ENCODE measurements at places on chromosomes 4 and X.
A peak's percentile ranks its signal among the peaks of the same experiment; 100 is the strongest.

DNA sequence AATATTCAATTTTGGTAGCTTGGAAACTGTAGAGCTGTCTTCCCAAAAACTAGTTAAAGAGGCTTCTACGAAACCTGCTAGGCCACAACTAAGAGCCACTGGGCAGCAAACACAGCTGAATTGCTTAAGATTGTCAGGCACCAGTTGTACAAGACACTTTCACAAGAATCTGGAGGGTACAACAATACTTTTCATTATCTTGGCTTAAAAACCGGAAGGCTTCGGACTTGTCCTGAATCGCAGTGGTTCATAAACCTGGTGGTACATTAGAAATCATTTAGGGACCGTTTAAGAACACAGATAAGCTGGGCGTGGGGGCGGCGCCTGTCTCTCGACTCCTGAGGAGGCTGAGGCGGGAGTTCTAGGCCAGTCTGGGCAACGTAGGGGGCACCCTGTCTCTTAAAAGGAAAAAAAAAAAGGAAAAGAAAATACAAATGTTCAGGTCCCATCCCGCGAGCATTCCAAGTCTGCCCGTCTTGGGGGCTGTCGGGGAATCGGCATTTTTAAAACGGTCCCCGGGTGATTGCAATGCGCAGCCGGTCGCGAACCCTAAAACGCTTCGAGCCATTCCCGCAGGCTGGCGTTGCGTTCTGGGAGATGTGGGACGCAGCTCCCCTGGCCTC is 763 bp downstream of the PYURF start:
- DNase-seq, result peak; percentile 26

DNA sequence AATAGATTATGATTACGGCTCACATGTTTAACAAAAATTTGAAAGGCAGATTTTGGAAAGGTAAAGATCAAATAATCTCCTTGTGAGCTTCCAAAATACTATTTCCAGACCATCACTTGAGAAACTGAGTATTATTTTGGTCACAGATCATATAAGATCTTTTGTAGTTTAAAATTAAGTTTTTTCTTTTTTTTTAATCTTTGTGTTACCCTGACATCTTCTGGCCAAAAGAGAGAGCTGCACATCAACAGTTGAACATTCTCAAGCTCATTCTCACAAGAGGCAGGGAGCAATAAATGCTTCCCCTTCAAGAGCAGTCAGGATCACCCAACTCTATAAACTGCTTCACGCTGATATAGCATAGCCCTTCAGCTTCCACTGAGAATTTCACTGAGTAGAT is 15.9 kb downstream of the TMEM192 start:
- no peak for DNase-seq

GRCh38 chrX:150240643-150240970 is 122.5 kb upstream of the MAMLD1 start:
- no peak for DNase-seq

- DNase-seq, result no peak
Measured at GRCh38 chr4:189117426-189117825, 823.2 kb upstream of the FRG1 start.

- no peak for DNase-seq
Measured at GRCh38 chr4:102623622-102624021, 122.5 kb downstream of the NFKB1 start.

DNA sequence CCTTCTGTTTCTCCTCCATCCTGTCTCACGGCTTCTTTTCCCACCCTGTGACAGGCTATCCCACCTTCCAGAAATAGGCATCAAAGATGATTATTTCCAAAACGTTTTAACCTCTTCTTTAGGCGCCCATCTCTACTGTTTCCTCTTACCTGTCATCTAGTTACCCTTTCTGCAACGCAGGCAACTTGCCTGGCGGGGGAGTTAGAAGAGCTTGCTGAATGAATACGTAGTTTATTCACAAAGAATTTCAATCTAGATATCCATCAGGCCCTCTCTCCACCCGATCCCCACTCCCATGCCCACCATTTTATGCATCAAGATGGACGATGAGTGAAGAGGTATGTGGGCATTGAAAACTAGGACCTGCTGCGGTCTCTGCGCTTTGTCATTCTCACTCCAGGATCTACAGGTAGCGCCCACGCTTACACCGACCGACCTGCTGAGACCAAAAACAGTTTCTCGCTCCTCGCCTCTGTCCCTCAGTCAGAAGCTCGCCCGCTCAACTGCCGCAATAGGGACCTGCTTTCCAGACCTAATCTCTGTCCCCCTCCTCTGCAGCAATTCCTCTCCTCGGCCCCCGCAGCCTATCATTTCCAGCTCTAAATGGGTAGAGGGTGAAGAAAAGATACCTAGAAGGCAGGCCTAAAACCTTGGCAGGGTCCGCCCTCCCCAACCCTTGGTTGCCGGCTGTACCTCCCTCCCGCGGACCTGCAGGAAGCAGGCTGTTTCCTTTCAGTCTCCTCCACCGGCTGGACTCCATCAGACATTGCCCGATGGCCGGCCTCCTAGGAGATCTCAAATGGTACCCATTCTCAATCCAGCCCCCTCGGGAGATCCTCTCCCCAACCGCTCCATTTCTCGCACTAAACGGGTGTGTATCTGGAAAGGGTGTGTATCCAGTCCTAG is 624 bp downstream of the BEX5 start:
- DNase-seq, result peak; percentile 6

DNA sequence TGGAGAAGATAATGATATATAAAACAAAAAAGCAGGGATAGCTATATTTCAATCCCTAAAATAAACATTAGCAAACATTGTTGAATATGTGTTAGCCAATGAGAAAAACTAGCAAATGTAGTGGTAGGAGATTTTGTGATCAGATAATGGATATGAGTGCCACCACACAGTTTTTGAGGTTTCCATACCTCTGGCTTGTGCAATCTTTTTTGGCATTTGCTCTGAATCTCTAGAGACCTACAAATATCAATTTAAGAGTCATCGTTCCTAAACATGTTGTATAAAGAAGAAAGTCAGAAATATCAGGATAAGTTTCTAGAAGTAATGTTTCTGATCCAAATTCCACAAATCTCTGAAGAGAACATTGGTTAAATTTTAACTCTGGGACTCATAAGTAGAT is 308.7 kb downstream of the PDGFC start:
- DNase-seq, result no peak

DNA sequence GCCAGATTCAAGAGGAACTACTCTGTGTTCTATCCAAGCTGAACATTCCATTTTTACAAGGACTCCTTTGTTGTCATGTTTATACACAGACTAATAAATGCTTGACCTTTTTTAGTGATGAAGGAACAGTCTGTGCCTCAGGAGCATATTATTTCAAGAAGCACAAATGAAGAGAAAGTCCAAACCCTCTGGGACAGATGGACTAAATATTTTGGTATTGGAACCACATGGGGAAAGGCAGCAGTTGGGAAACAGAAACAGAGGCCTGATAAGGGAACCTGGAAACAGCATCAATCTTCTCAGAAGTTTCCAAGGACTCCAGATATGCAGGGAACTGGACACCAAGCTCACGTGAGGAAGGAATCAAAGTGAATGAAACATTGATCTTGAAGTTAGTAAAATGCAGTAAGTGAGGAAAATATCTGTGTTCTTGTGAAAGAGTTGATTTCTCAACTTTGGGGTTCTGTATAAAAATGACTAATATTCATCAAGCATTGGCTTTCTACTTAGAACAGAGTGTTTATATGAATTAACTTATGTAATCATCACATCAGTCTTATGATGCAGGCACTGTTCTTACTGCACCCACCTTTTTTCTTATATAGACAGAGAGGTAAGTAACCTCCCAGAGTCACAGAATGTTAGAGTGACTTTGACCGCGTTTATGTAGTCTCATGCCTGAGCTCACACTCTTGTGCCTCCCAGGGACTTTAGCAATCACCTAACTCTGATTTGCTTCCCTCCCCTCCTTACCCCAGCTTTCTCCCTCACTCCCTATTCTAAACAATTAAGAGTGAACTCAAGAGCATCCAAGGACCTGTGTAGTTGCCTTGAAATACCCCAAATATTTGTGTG is 148.9 kb upstream of the JADE1 start:
- DNase-seq, result no peak

GRCh38 chr4:86619656-86620055 is 25.5 kb downstream of the PTPN13 start:
- no peak for DNase-seq

GRCh38 chr4:54384563-54384962 is 155.5 kb downstream of the PDGFRA start:
- peak; percentile 0 for DNase-seq

DNA sequence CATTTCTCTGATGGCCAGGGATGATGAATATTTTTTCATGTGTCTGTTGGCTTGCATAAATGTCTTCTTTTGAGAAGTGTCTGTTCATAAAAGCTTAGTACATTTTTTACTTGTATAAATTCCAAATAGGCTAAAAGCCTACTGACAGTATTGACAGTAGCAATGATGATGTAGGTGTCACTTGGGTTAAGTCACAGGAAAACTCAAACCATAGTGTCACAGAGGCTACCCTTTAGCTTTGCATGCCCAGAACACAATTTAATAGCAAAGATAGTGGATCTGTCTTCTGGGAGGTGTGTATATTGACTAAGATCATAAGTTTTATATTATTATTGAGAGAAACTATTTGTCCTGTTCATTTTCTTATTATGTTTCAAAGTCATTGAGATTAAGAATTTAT is 8.1 kb downstream of the RP2 start:
- DNase-seq, result no peak

- no peak for DNase-seq
Measured at GRCh38 chr4:144178414-144178813, 37.9 kb upstream of the GYPA start.

Measured in activated CD4-positive, alpha-beta T cell treated with anti-CD3 and anti-CD28 coated beads, Interleukin-2, amount 50 U/mL, for 1 hour (primary cell).